CMK (cell line): ENCODE measurements at places on chromosomes 7 and 10.
A peak's percentile ranks its signal among the peaks of the same experiment; 100 is the strongest.

DNA sequence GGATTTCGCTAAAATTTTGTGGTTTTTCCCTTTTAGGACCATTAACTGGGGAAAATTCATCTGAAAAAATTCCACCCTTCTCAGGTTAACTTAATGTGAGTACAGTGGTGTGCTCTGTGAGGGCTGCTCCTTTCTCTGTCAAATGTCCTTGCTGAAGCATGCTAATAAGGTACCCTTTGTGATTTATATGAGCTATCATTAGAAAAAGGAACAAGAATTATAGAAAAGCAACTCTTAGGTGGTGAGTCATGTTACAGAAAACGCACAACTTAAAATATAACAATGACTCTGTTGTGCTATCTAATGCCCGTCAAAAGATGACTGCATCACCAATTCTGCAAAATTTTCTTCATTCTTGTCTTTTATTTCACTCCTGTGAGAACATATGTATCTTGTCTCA is 162.0 kb upstream of the MAGI2 start:
- no peak for DNase-seq

DNA sequence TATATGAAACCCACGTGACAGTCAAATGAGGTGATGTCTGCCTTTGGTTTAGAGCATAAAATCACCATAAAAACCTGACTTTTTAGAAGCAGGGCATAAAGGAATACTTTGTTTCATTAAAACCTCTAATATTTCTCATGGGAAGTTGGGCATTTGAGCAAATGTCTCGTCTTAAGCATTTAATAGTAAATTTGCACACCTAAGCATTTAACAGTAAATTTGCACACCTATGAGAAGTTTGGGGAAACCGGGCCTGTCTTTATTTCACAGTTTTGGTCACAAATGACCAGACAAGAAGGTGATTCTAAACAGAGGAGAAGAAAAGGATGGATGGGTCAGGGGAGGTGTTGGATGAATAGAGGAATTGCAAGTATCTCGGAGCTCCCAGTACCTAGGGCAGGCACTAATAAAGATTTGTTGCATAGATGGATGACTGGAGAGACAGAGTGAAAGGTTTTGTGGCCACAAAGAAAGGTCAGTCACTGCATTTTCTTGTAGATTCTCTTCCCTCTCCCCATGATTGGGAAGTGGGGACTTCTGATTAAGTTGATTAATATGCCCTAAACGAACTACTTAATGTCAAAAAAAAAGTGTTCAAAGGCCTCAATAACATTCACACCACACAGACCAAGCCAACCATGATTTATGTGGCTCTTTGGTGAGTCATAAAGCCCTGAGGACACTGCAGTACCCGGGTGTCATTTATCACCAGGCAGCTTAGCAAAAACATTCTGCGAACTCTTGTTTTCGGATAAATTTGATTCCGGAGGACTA is 158.2 kb downstream of the SPAG6 start:
- no peak for DNase-seq

DNA sequence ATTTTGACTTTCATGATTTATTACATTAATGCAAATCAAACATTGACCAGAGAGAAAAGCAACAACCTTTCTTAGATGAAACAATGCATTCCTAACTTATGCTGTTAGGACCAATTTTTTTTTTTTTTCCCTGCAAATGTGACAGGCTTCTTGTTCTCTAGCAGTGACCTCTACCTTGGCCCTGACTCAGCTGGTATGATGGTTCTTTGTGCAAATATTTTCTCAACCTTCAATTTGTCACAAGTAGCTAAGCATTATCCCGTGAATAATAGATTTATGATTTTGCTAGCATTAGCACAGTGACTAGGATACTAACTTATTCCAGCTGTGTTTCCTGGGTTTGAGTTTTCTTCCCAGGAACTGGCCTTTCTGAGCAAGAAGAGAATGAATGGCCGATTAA is 64.9 kb downstream of the PPP1R9A start:
- no peak for DNase-seq

GRCh38 chr10:101451667-101452069 is 97.7 kb downstream of the BTRC start:
- no peak for DNase-seq

DNA sequence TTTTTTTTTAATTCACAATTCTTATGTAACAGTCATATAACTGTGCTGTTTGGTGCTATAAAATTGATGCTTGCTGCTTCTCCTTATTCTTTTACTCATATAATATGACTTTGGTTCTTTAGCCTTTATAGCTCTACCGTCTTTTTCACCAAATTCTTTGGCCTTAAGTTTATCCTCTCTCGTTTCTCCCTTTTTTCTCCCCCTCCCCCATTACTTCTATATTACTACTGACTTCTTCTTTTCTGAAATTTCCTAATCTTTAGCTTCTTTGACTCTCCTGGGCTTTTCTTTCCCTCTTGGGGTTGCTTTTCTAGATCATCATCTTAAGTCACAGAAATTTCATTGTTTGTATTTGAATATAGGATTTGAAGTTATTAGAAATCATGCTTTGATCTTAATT is 3.8 kb downstream of the BCCIP start:
- no peak for DNase-seq

DNA sequence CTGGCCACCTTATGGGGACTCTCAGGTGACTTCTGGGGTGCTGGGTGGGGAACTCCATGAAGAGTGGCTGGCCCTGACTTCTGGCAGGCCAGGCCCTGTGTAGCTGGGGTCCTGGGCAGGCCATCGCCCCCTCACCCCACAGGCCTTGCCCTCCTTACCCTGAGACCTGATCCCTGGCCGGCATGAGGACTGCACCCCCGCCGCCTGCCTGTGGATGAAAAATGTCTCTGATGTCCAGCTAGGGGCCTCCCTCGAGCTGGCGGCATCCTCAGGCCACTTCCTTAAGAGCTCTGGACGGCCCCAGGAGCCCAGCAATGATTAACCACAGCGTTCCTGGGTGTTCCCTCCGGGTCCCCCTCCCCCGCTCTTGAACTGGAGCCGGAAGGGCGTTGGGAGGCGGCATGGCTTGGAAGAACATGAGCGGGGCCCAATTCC is 31.8 kb upstream of the SHH start:
- DNase-seq, result no peak

GRCh38 chr7:86975449-86975848 is 84.0 kb downstream of the ELAPOR2 start:
- DNase-seq, result no peak

GRCh38 chr10:96370584-96371157 is 11.9 kb upstream of the OPALIN start:
- peak; percentile 12 for DNase-seq

- DNase-seq, result no peak
Observed at GRCh38 chr10:99945263-99945662, 64.5 kb downstream of the DNMBP start.

GRCh38 chr7:2938514-2939192 is 94.5 kb upstream of the GNA12 start:
- no peak for DNase-seq

- no peak for DNase-seq
Observed at GRCh38 chr10:124935946-124936345, 6.0 kb upstream of the ZRANB1 start.

DNA sequence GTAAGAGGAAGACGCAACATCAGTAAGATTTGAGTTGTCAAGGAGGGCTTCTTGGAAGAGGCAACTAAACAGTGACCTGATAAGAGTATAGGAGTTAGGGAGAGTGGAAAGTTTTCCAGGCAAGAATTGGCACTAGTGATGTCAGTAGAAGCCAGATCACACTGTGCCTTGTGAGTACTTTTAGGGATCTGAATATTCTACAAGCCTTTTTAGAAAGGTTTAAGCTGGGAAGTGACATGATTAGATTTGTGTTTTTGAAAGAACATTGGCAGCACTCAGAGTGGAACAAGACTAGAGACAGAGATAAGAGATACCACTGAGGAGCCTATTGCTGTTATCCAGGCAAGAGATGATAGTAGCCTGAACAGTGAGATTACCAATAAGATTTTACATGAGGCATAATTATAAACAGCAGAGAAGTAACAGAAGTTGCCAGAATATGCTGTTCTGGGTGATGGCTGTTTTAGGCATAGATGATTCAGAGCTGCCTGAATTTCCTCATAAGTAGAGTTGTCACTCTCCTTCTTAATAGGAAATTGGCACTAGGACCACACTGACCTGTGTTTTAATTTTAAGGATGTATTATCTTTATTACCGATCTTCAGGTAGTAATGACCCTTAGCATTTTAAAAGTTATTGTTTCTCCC is 45.6 kb downstream of the NHLRC2 start:
- no peak for DNase-seq

GRCh38 chr7:146496657-146497056 is 380.1 kb downstream of the CNTNAP2 start:
- no peak for DNase-seq

DNA sequence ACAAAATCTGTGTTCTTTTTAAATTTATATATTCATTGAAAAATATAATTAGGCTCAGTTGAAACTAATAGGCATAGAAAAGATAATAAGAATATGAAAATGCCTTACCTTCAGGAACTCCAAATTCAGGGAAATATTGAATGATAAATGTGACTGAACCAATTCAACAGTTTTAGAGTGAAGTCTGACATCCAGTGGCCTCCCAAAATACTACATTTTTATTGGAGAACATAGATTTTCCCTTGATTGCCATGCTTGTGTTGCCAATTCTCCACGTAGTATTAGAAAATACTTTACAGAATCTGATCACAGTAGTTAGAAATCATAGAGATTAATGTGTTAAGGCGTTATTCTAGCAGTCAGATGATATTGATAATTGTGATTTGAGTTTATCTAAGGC is 1246.7 kb downstream of the GATA3 start:
- DNase-seq, result no peak

DNA sequence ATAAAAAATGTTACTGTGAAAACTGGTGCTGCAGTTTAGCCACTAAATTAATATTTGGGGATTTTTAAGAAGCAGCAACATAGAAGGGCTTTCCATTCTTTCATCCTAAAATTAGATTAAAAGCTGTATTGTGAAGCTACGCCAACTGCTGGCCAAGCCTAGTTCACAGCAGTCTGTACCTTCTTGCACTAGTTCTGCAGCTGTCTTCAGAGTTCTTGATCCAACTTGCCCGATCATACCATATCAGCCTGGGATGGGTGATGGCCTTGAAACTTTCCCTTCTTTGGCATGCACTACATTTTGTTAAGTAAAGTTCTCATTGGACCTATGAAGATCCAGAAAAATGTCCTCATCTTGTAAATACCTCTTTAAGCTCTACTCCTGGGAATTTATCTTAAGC is 20.3 kb upstream of the PANK1 start:
- no peak for DNase-seq

DNA sequence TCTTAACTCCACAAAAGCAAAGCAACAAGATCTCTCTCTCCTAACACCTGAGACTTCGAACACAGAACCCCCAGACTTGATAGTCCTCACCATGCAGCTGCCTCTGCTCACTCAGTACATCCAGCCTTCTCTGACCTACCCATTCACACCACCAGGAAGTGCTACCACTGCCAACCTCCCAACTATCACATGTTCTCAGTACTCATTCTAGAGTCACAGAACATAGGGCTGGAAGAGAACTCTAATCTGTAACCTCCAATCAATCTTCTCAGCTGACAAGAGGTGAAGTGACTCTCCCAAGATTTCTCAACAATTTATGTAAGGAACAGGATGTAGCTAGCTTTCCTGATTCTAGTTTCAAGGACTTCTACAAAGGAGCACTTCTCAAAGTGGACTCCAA is 3.8 kb downstream of the NUDCD3 start:
- DNase-seq, result no peak

- no peak for DNase-seq
Observed at GRCh38 chr7:128791972-128792327, 182 bp downstream of the CCDC136 start.

DNA sequence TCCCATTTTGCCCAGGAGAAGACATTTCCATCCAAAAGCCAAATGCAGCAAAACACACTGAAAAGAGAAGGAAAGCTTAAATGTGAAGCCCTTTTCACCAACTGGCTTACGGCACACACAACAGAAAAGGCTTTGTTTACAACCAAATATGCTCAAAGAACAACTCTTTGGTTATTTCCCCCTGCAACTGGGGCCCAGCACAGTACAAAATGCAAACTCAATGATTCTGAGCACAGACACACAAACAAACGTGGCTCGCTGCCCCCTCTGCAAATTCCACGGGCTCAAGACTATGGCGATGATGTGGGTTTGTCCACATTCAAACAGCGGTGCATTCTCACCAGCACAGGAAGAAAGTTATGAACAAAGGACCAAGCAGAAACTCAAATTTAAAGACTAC is 5.3 kb downstream of the CPXM2 start:
- DNase-seq, result no peak

- no peak for DNase-seq
Observed at GRCh38 chr7:98935811-98936210, 57.5 kb downstream of the TRRAP start.

GRCh38 chr10:117782276-117782675 is 239.7 kb downstream of the EMX2 start:
- DNase-seq, result no peak

DNA sequence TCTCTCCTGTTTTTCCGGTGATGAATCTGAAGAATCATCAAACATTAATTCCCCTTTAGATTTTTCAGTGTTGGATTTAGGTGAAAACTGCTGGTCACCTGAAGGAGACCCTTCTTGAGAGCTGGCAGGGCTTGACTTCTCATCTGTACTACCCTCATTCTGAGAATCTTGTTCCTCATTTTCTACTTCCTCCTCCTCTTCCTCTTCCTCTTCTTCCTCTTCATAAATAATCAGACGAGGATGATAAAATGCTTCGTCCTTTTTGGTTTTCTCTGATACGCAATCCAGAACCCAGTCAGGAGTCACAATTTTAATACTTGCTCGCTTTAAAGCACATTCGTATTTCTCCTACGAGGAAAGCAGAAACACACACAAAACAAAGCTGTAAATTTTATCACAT is 26.9 kb downstream of the PAXIP1 start:
- no peak for DNase-seq

- no peak for DNase-seq
Observed at GRCh38 chr7:48901966-48902365, 22.4 kb upstream of the CDC14C start.

GRCh38 chr7:132601783-132602182 is 25.5 kb upstream of the PLXNA4 start:
- DNase-seq, result no peak

DNA sequence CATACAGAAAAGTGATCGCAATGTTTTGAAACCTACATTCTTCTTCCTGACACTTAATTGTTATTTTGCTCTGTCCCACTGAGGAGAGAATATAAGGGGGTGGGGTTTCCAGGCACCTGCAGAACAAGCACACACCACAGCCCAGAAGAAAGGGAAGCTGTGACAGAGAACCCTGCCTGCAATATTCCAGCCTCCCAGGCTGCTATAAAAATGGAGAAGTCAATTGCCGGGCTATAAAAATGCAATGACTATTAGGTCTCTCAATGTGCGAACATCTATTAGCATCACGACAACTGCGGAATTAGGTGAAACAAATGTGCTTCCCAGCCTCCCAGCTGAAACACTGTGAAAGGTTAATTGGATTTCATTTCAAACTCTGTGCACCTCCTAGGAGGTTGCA is 145.3 kb upstream of the FRMD4A start:
- no peak for DNase-seq
